ENCODE measurements at places on chromosomes 7 and 10. TPM values are rescaled to one million over a fixed set of nuclear protein-coding genes. Genes with fewer than 3 reads are reported as not detected.

Gene INTS15
- total RNA-seq, result 6.3 TPM

Gene CHAT
- total RNA-seq, result not detected

Gene PNLIPRP1
- not detected for total RNA-seq

Gene TNS3
- 43.8 TPM for total RNA-seq

Gene TMEM213
- not detected for total RNA-seq

Gene LIPN
- not detected for total RNA-seq

Gene C10orf67
- total RNA-seq, result not detected

Gene SEMA3D
- total RNA-seq, result 18.9 TPM

Gene TRIM56
- 23.5 TPM for total RNA-seq

Data from aortic smooth muscle cell (primary cell).